CD4-positive, alpha-beta T cell treated with Interleukin-17A for 4 hours (primary cell): ENCODE measurements at places on chromosomes 7 and 10.

DNA sequence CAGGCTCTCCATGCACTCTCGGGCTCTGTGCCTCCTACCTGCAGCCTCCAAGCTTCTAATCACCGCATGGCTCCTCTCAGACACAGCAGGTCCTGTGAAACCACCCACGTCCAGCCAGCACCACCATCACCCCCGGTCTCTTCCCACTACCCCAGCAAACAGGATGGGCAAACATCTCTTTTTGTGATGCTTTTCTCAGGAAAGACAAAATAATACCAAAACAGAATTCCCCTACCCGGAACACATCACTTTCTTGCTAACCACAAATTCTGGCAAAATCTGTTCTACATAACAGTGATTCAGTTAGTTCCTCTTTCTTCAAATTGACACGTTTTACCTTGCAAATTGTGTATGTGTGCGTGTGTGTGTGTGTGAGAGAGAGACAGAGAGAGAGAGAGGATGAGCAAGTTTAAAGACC, 6.5 kb downstream of the SNX8 start:
- no peak for DNase-seq

GRCh38 chr10:24901686-24902399, 50.6 kb downstream of the PRTFDC1 start:
- DNase-seq, result no peak

DNA sequence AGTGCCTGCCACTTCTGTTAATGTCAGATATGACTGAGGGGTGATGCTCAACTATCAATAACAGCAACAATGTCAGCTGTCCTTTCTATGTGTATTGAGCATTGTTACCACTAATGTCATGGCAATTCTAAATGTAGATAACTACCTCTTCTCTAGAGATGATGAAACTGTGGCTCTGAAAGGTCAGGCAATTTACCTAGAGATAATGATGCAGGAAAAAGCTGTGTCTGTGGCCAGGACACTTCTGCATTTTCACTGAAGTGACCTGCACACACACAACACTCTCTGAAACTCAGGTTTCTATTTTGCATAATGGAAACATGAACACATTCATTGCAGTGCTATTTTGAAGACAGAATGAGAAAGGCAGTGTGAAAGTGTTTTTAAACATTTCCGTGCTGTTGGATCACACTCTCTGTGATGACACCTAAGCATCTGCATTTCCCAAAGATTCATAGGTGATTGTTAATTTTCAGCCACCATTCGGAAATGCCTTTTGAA, 148.2 kb downstream of the KCND2 start:
- no peak for DNase-seq

GRCh38 chr7:129804890-129805719, 147.7 kb downstream of the UBE2H start:
- DNase-seq, result no peak

DNA sequence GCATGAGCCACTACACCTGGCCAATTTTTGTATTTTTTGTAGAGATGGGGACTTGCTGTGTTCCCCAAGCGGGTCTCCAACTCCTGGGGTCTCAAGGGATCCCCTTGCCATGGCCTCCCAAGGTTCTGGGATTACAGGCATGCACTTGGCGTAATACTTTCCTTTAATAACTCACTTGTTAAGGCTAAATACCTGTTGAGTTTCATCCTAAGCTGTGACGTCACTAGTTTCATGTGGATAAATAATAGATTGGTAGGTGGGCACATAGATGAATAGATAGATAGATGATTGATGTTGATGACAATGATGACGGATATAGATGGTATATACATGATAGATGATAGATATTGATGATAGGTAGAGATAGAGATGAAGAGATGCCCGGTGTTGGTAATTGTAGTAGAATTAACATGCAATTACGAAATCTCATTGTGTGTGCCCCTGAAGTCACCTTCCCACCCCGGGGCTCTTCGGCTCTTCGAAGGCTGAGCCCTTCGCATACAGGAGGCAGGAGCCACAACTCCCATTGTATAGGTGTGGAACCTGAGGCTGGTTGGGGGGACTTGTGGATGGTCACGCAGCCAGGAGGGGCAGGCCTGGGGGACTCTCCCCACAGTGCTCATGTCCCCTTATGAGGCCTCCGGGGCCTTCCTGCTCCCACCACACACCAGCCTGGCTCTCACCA, 2.6 kb downstream of the GRIFIN start:
- no peak for DNase-seq

DNA sequence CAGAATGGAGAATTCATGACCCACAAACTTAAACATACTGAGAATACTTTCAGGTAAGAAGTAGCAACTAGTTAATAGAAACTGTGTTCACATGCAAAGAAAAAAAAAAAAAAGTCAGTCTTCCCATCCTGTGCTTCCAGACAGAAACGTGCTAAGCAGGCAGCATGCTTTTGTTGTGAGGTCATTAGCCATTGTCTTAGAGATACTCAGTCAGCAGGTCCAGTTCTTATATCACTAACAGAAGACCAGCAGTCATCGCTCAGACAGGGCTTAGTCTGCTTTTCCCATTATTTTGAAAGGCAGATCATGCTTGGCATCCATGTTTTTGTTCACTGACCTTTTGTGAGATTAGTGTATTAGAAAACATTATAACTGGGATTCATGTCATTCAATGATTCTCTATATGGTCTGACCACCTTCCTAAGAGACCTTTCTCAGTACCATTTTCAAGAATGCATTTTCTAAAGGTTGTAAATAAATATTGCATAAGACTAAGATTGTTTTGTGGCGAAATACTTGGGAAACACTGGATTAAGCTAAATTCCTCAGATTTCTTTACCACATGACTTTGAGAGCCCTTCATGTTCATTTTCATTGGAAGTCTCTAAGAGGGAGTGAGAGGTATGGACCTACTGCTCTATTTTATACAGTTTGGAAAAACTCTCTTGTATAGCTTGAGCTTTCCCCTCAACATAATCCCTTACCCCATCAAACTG, 45.0 kb upstream of the AGBL3 start:
- no peak for DNase-seq

DNA sequence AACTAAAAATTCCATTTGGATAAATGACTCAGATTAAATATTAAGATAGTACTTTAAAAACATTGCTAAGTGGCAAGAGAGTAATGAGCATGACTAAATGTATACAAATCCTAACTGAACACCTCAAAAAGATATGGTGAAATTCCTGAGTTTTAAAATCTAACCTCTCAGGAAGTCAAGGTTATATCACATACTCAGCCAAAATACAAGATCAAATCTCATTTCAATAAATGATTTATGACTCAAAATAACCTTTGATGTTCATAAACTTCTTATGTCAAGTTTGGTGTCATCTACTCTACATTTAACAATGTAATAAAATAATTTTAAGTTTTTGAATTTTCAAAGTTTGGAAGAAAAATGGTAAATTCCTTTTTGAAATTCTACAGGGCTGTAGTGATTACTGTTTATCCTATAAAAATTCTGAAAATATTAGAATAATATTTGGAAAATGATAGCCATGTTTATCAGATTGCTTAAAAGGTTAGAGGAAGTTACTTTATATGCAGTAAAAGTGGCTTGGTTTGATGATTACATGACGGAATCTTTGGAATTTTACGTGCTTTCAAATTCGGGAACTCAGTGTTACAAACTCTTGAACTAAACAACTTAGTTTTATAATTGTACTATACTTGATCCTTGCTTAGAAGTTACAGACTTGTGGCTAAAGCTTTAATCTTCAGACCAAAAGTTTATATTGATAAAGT, 43.7 kb downstream of the ASZ1 start:
- DNase-seq, result no peak

- no peak for DNase-seq
These were observed 18.1 kb downstream of the NOC3L start for GRCh38 chr10:94344522-94345122.

- no peak for DNase-seq
These were observed 110.2 kb downstream of the RAB11FIP2 start for GRCh38 chr10:117936566-117936965.

DNA sequence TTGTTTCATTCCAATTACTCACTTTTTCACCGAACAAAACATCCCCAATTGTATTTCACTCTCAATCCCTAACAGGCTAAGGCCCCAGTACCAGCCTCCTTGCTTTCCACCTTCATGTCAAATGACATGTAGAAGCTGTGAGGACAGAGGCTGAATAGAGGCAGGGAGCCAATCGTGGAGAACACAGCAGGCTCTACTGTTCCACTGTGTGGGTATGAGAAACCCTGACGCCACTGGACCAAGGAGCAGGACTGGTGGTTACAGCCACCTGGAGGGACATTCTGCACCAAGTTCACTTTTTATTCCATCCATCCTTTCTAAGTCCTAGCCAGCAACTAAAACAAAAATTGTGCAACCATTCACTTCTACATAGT, 502.8 kb downstream of the SORCS1 start:
- DNase-seq, result no peak

GRCh38 chr7:101671371-101672356, 42.6 kb upstream of the MYL10 start:
- DNase-seq, result no peak

- no peak for DNase-seq
These were observed 68.0 kb upstream of the FAM20C start for GRCh38 chr7:124130-124949.

- DNase-seq, result no peak
These were observed 13.8 kb upstream of the MPP7 start for GRCh38 chr10:28316696-28317095.

DNA sequence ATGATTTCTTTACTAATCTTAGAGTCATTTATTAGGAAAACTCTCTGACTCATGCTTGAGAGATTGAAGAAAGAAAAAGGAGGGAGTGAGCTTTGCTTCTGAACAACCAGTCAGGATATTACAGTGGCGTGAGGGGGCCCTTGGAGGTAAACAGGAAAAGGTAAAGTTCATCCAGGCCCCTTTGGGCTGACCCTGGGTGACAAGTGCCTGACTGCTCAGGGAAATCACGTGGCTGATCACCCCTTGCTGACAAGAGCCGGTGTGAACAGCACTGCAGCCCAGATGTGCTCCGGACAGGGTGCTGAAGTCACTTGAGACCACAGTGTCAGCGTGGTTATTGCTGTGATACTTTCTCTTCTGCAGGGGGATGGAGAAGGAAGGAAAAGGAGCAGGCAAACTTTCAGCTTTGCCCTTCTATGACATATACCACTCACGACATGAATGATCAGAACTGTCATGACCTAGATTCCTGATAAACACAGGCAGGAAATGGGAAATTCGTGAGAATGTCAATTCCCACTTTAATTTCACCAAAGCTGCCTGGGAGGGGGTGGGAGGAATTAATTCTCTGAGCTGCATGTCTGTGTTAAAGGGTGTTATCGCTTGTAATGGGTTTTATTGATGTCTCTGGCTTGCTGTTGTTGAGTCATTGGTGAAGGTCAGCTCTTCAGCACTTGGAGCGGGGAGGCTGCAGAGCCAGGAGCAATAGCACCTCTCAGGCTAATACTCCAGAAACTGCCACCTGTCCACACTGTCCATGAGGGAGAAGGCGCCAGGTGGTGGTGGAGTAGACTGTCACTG, 139.8 kb upstream of the AOAH start:
- no peak for DNase-seq

GRCh38 chr10:84818961-84819360, 490.6 kb downstream of the CCSER2 start:
- DNase-seq, result no peak

GRCh38 chr7:78092331-78092730, 293.8 kb downstream of the PHTF2 start:
- no peak for DNase-seq

GRCh38 chr10:73941300-73941699, 30.4 kb downstream of the PLAU start:
- no peak for DNase-seq

- DNase-seq, result no peak
These were observed 18.2 kb upstream of the GPNMB start for GRCh38 chr7:23228412-23228811.

DNA sequence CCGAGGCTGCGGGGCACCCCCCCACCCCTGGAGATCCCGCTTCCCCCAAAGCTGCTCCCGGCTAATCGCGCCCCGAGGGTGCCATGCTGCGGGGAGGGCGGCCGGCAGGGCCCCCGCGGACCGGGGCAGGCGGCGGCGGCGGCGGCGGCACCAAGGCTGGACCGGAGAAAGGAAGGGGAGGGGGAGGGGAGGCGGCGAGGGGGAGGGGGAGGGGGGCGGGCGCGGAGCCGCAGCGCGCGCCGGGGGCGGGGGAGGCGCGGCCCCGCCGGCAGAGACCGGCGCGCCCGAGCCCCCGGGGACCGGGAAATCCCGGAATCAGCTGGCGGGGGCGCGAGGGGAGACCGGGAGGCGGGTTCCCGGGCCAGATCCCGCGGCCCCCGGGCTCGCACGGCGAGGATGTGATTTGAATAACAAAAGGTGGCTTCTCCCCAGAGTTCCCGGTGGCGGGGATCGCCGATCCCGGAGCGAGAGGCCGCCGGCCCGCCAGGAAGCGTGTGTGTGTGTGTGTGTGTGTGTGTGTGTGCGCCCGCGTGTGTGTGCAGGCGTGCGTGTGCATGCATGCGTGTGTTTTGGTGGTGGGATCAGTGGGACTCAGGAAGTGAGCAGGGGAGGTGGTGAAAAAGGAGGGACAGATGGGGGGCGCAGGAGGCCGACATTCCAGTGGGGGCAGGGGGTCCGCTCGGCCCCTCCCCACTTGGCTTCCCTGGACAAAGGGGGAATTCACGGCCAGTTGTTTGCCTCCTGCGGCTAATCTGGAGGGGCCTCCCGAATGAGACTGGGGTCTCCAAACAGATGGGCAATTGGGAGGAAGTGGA, 99.5 kb downstream of the HIP1 start:
- peak; percentile 62 for DNase-seq

GRCh38 chr10:127441350-127442219, 107.5 kb upstream of the NPS start:
- no peak for DNase-seq
